ENCODE measurements at places on chromosomes 2 and 18.

DNA sequence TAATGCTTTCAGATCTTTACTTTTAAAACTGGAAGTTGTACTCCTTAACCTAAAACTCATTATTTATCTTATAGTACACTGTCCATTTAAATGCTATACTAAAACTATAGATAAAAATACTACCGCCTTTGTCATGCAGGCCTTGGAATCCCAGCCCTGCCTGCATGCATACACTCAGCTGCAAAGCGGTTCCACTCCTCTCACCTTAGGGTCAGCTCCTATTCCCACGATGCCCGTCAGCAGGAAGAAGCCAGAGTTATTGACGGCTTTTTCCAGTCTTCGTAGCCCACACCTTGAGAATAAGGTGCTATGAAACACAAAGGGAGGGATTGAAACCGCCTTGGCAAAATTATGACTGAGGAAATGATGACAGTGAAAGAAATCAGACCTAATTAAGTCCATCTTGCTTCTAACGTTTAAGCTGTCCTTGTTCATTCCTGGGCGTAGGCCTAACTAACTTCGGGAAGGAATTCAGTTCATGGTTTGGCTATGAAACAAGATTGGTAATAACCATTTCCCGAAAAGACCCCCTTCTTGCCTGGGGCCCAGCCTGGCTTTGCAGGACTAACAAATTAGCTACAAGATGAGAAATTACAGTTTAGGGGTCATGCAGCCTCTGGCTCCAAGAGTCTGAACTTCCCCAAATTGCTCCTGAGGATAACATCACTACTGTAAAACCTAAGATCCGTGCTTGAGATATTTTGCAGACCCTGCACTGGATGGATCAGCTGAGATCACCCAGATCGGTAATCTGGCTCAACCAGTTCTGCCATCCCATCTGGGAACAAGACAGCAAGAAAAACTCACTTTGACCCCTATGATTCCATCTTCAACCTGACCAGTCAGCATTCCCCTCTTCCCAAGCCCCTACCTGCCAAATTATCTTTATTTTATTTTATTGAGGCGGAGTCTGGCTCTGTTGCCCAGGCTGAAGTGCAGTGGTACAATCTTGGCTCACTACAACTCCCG, 17.1 kb downstream of the EPB41L5 start:
- DNase-seq: no peak

DNA sequence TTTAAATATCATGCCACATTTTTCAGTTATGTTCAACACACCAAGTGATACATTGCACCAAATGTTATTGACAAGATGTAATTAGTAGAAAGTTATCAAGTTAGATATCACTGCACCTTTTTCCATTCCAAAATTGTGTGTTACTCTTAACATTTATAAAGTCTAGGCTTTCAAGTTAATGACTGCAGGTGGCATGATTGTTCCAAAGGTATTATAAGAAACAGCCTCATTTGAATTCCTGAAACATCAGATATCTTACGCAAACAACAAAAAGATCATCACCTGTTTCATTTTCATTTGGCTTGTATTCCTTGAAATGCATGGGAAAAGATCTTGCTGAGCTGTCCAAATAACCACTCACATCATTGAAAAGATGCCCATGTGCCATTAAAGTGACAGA, 1528.2 kb upstream of the ZEB2 start:
- no peak for DNase-seq

- DNase-seq: no peak
These were observed 109.3 kb upstream of the LYPD1 start for GRCh38 chr2:132779206-132779721.

GRCh38 chr2:237227592-237228280, 142.0 kb downstream of the COPS8 start:
- DNase-seq: no peak

- DNase-seq: no peak
These were observed 20.9 kb upstream of the TFPI start for GRCh38 chr2:187574969-187575750.

DNA sequence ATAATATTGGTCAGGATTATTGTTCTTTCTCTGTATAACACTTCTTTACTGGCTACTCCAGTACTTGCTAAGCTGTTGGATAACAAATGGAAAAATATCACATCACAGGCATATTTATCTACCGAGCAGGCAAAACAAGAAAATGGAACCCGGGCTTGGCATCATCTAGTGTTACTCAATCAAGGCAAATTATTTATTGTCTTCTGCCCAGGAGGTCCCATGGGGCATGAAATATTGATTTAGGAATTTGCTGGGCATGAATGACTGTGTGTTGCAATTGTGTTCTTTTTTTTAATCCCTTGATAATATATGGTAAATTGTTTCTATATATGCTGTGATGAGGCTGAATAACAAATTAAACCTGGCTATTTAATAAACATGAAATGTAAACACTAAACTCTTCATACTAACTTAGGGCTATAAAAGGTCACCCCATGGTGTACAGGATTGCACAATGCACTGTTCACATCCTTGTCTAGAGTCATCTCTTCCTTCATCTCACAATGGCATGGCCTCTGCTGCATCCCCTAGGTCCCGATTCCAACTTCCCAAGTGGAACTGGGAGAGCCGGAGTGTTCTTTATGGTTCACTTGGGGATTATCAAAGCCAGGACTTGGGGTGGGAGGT, 2.2 kb upstream of the PARD3B start:
- no peak for DNase-seq

GRCh38 chr18:48947560-48947959, 3.2 kb downstream of the SMAD7 start:
- no peak for DNase-seq

GRCh38 chr2:191703079-191703725, 25.3 kb downstream of the NABP1 start:
- no peak for DNase-seq

DNA sequence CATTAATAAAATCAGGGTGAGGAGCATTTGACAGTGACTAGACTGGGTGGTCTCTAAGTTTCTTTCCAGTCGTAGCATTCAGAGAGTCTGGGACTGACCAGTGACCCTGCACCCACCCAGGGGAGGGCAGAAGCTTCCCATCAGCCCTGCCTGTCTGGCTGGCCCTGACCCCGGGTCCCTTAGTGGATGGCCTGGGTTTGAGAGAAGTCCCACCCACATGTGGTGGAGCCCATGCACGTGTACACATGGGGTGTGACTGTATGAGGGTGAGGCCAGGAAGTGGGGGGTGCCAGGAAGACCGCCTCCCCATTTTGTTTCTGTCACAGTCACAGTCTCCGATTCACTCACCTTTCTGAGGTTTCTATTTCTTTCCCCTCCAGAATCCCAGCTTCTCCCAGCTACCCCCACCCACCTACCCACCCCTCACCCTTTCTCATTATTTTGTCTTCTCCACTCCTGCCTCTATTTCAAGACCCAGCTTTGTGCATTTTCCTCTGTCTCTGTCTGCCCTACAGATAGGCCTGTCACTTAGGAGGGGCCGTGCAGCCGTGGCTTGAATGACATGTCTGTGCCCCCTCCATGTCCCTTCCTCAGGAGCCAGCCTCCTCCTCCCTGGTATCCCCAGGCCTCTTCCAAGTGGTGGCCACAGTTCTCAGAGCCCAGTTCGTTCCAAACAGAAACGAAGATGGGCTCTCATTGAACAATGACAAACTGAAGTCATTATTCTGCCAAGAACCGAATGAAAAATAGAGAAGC, 13.6 kb downstream of the CIB4 start:
- DNase-seq: no peak

DNA sequence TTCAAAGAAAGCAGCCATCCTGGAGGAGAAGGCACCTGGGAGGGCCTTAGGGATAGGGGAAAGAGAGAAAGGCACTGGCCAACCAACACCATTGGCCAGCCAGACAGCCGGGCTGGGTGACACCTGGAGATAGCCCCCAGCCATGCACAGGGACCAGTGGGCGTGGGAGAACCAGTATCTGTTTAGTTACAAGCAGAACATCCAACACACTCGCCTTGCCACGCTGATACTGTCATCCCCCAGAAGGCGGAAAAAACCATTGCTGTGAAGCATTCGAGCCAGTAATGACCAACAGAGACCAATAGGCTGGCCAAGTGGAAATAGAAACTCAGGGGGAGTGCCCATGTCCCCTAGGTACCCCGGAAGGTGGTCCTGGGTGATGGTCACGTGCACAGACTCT, 15.5 kb downstream of the ASPRV1 start:
- DNase-seq: no peak

- DNase-seq: no peak
These were observed 218.4 kb upstream of the DTNA start for GRCh38 chr18:34491719-34492118.

DNA sequence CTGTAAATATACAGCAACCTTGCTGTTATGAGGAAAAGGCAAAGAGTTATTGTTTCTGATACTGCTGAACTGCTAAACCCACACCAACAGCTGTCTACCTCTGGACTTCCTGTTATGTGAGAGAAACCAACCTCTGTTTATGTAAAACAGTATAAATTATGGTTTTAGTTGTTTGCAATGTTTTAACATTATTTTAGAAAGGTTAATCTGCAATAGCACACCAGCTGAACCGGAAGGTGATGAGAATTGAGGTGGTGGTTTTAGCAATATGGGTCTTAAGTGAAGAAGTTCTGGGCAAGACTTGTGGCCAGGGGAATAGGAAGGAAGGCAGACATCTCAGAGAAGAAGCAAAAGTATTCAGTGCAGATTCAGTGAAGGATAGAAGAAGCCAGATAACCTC, 237.8 kb downstream of the PLCL1 start:
- no peak for DNase-seq

DNA sequence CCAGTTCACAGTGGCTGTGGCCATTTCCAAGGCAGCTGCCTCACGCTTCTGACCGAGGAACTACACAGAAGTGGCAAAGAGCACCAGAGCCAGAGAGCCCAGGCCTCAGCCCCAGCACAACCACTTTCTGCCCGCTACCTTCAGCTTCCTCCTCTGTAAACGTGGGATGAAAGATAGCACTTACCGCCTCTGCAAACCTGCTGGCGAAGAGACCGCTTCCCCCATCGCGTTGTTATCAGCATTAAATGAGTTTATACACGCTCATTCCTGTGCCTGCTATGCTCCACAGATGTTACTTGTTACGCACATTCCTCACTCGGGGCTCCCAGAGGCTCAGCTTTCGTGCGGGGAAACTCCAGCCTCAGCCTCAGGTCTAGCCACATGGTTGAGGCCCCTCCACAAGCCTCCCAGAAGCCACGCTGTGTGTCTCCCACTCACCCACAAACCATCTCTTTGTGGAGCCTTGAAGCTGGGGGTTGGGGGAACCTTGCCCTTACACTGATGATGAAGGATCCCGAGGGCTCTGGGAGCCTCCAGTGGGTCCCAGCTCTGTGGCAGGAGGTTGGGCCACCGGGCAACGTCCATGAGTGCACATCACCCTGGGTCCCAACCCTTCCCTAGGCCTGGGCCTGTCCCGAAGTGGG, 63.3 kb upstream of the SMAD7 start:
- DNase-seq: no peak

DNA sequence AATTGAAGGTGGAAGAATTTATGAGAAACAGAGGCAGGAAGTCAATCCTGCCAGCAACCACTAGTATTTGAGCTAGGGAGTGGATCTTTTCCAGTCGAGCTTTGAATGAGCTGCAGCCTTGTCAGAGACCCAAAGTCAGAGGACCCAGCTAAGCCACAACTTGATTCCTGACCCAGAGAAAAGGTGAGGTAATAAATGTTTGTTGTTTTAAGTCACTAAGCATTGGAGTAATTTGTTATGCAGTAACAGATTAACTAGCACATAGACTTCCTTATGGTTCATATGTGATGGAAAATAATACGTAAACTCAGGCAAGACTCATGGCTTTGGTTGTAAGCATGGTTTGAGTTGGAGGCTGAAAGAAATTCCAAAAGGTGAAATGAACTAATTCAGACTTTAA, 21.6 kb downstream of the EFEMP1 start:
- DNase-seq: no peak

GRCh38 chr2:105539331-105539730, 140.5 kb upstream of the FHL2 start:
- no peak for DNase-seq

DNA sequence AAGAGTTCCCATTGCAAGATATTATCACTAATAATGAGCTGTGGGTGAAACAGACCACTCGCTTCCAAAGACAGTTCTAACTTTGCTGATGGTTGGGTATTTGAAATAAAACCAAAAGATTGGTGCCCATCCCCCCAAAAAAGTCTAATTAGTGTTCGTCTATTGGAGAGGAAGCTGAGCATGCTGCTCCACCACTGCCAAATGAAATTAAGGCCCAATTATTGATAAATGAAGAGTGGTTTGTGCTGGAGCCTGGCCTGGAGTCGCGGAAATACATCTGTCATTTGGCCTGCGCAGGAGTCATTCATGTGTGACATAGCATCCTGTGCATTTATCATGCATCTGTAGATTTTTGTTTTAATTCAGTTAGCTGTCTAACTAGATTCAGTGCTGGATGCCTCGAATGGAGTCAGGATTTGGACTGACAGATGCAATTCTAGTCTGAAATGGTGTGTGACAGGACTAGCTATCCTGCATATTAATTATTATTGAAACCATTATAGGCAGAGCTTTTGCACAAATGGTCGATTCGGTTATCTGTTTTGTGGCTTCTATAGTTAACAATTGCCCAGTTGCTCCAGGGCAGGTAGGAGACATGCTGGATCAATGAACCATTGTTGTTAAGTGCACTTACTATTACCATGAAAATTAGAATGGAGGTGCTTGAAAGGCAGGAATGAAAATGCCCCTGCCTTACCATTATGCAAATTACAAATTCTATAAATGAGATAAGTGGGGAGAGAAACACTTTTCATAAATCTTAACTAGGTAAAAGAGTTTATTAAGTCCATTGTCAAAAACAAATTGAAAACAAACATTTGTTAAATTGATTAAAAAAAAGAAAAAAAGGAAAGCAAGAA, 450.4 kb upstream of the TCF4 start:
- no peak for DNase-seq

DNA sequence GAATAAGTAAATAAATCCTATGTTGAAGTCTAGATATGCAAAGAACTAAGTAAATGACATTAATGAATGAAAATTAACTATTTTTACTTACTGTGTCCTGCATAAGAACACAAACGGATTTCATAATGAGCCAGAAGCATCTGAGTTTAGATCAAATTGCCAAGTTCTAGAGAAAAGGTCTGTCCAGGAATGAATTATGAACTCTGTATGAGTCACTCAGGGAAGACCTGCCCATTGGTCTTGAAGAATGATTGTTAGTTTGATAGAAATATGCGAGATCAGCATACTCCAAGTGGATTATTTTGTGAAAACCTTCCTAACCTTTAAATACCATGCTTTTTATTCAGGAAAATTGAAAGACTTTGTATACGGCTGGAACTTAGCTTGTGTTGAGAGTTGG, 189.5 kb downstream of the DOK6 start:
- no peak for DNase-seq

DNA sequence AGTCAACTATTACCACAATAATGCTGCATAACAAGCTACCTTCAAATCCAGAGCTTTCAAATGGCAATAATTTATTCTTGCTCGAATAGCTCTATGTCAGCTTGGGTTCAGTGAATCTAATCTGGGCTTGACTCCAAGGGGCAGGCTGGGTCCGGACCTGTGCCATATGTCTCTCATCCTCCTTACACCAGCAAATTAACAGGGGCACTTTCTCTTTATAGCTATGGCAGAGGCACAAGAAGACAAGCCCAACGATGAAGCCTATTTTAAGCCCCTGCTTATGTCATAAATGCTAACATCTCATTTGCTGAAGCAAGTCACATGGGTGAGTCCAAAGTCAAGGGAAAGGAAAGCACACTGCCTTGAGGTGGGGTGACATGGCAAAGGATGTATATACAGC, 13.3 kb upstream of the ZNF521 start:
- DNase-seq: no peak

GRCh38 chr18:58618822-58619595, 9.9 kb downstream of the ALPK2 start:
- no peak for DNase-seq
